ENCODE measurements at places on chromosomes 4 and X. TPM values are rescaled to one million over a fixed set of nuclear protein-coding genes. Genes with fewer than 3 reads are reported as not detected.
A peak's percentile ranks its signal among the peaks of the same experiment; 100 is the strongest.

GRCh38 chr4:8593264-8594096 is 915 bp downstream of the CPZ start:
- no peak overlapping the region for H3K4me3 ChIP-seq
- peaks cover 36% of the 10 kb centered on the region for H3K27me3 ChIP-seq
- H3K4me1 ChIP-seq, result no peaks in the 10 kb centered on the region
- DNase-seq, result no peak
- no peaks in the 10 kb centered on the region for H3K36me3 ChIP-seq

DNA sequence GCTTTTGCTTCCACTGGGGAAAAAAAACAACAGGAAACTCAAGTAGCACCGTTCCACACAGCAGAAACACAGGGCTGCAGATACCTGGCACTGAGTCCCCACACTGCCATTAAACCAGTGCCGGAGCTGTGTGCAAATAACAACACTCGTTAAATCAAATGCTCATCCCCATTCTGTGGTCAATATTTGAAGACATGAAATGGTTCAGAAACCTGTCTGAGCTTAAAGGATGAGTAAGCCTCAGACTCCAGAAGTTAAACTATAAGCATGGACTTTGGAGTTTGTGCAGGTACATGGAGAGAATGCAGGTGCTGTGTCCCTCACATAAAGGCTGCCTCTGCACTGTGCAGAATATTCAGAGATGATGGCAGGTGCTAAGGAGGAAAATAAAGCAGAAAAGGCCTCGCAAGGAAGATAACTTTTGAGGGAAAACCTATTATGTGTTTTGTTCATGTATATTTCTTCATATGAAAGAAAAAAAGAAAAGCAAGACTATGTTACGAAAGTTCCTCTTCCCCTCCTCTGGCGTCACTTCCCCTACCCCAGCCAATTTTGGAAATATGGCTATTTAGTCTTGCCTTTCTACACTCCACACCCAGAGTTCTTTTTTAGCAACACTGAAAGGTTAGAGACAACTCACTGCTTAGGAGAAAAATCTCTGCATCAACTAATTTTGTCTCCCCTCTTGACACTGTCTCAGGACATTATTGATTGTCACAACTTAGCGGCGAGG is 4.6 kb downstream of the MPP1 start:
- DNase-seq, result peak; percentile 80
- no peaks in the 10 kb centered on the region for H3K4me1 ChIP-seq
- H3K36me3 ChIP-seq, result no peaks in the 10 kb centered on the region
- H3K27me3 ChIP-seq, result no peaks in the 10 kb centered on the region
- no peak overlapping the region for H3K4me3 ChIP-seq

- no peaks in the 10 kb centered on the region for H3K27me3 ChIP-seq
- H3K4me1 ChIP-seq, result no peaks in the 10 kb centered on the region
- no peak for DNase-seq
- no peak overlapping the region for H3K4me3 ChIP-seq
Measured at GRCh38 chrX:41308884-41309647, 24.9 kb upstream of the DDX3X start.

GRCh38 chr4:137635108-137635507 is 102.8 kb upstream of the PCDH18 start:
- H3K4me1 ChIP-seq, result no peaks in the 10 kb centered on the region
- no peaks in the 10 kb centered on the region for H3K27me3 ChIP-seq
- no peak overlapping the region for H3K4me3 ChIP-seq
- no peak overlapping the region for H3K27ac ChIP-seq
- no peaks in the 10 kb centered on the region for H3K36me3 ChIP-seq

- H3K27me3 ChIP-seq, result no peaks in the 10 kb centered on the region
- H3K36me3 ChIP-seq, result no peaks in the 10 kb centered on the region
- no peak overlapping the region for H3K27ac ChIP-seq
- H3K4me3 ChIP-seq, result no peak overlapping the region
- H3K4me1 ChIP-seq, result peaks cover 21% of the 10 kb centered on the region
- DNase-seq, result no peak
Measured at GRCh38 chr4:76207549-76207948, 6.1 kb downstream of the SCARB2 start.

DNA sequence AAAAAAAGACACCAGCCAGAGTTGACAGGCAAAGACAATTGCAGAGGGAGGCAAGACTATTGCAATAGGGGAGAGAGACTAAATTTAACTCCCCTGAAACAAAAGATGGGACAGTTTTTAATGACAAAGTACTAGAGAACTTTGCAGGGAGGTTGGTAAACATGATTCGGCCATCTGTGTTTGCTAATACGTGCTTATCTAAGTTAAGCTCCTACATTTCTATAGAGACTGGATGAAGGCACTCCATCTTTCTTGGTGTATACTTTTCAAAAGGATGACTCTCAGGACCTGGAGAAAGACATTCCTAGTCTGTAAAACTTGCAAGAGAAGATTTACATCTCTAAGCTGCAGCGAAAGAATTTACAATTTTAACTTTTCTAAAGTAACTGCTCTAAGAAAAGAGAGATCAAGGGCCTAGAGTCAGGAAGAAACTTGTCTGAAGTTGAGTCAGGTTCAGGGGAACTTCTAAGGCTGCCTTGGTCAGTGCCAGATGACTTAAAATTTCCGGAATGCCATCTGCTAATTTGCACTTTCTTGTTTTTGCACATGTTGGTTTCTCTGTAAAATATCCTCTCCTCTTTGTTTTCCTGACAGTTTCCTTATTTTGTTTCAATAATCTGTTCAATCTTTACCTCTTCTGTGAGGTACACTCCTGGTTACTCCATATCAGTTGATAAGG is 10.6 kb downstream of the ADAM29 start:
- no peak overlapping the region for H3K27ac ChIP-seq
- no peaks in the 10 kb centered on the region for H3K27me3 ChIP-seq
- DNase-seq, result no peak
- H3K4me1 ChIP-seq, result no peaks in the 10 kb centered on the region
- no peak overlapping the region for H3K4me3 ChIP-seq

DNA sequence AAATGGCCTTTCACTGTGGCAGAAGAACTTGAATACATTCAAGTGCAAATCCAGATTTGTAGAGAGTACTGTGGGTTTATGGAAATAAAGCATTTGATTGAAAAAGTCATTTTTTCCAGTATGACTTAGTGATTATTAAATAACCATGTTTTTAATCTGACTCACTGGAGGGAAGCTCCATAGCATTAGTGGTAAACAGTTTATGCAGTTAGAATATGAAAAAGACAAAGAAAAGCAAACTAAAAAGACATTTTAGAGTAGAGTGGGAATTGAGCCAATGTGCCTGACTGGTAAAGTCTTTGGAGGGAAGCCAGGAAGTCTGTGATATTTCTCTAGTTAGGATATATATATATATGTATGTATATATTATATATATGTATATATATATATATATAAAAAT is 53.4 kb downstream of the FAT4 start:
- no peaks in the 10 kb centered on the region for H3K4me1 ChIP-seq
- H3K27me3 ChIP-seq, result no peaks in the 10 kb centered on the region
- H3K4me3 ChIP-seq, result no peak overlapping the region
- no peaks in the 10 kb centered on the region for H3K36me3 ChIP-seq

- no peak overlapping the region for H3K27ac ChIP-seq
- DNase-seq, result no peak
- no peaks in the 10 kb centered on the region for H3K36me3 ChIP-seq
- no peak overlapping the region for H3K4me3 ChIP-seq
- H3K4me1 ChIP-seq, result no peaks in the 10 kb centered on the region
Measured at GRCh38 chr4:137668885-137669545, 136.7 kb upstream of the PCDH18 start.

- H3K27me3 ChIP-seq, result no peaks in the 10 kb centered on the region
- no peaks in the 10 kb centered on the region for H3K4me1 ChIP-seq
- H3K36me3 ChIP-seq, result no peaks in the 10 kb centered on the region
- no peak overlapping the region for H3K27ac ChIP-seq
- no peak overlapping the region for H3K4me3 ChIP-seq
- DNase-seq, result no peak
Measured at GRCh38 chrX:40195368-40195767, 97.6 kb upstream of the BCOR start.

DNA sequence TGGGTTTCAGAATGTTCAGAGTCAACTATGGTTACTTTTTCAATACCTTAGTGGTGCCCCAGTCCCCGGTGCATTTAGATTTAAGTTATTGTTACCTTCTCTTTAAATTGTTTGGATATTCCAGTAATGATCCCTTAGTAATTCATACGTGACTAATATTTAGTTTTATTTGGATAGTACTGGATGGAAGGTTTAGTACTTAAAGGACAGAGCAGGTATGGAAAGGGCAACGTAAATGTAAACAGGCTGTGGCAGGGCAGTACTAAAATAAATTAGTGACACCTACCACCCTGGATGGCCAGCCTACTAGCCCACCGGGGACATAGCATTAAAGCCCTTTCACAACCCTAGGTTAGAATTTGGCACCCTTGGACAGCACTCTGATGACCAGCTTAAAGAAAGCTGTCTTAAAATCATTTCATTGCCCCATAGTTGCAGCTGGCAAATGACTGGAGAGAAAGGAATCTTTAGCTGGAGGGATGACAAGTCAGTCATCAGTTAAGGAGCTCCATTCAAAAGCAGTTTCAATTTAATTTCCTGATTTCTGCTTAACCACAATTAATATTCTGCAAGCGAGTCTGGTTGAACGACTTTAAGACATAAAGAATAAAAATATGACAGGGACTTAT is 16.4 kb downstream of the PLP1 start:
- no peaks in the 10 kb centered on the region for H3K27me3 ChIP-seq
- H3K4me3 ChIP-seq, result no peak overlapping the region
- no peak overlapping the region for H3K27ac ChIP-seq
- H3K36me3 ChIP-seq, result no peaks in the 10 kb centered on the region

DNA sequence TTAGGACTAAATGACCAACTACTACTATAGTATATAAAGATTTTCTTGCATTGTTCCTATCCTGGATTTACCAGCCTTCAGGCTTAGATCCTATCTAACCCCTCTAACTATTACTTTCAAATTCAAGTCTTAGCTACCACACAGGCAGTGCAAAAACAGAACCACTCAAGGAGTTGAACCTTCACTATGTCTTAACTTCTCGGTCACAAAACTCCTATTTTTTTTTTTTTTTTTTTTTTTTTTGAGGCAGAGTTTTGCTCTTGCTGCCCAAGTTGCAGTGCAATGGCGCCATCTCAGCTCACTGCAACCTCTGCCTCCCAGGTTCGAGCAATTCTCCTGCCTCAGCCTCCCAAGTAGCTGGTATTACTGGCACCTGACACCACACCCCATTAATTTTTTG is 6.3 kb upstream of the FAM200B start:
- H3K36me3 ChIP-seq, result no peaks in the 10 kb centered on the region
- H3K27me3 ChIP-seq, result no peaks in the 10 kb centered on the region
- no peak for DNase-seq
- H3K4me3 ChIP-seq, result no peak overlapping the region

GRCh38 chrX:74540635-74541249 is 73.7 kb downstream of the RLIM start:
- H3K27ac ChIP-seq, result no peak overlapping the region
- H3K4me1 ChIP-seq, result no peaks in the 10 kb centered on the region
- no peaks in the 10 kb centered on the region for H3K36me3 ChIP-seq
- no peak for DNase-seq

DNA sequence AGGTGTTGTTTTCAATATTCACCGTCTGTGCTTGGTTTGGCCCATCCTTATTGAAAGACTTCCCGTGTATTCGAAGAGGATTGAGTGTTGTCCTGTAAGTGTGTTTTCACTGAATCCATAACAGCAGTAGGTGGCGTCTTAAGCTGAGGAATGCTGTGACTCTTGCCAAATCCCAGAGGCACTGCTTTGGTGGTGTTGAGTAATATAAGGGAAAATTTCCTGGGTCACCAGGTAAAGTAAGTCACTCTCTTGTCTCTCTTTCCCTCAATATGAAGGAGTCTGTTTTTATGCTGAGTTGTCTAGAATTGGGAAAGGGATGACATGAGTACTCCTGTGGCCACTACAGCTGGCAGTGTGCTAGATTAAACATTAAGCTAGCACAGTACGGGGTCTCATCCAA is 146.7 kb upstream of the ZXDB start:
- no peaks in the 10 kb centered on the region for H3K27me3 ChIP-seq
- no peaks in the 10 kb centered on the region for H3K4me1 ChIP-seq
- H3K27ac ChIP-seq, result no peak overlapping the region
- DNase-seq, result no peak
- H3K36me3 ChIP-seq, result no peaks in the 10 kb centered on the region

DNA sequence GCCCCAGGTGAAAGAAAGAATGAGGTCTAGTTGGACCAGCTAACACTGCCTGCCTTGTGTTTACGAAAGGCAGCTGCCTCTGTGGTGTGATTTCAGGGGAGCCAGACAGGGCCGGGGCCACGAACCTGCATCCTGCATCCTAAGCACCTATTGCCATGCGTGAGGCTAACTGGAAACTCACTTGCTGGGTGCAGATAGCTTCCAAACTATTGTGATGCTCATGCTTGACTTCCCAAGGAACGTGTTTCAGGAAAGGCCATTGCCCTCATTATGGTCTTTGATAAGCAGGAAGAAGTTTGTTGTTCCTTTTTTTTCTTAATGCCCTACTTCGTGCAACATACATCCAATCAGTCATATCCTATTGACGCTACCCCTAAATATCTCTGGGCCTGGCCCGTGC is 2.3 kb upstream of the IRF2 start:
- peaks cover 30% of the 10 kb centered on the region for H3K4me1 ChIP-seq
- H3K4me3 ChIP-seq, result no peak overlapping the region
- H3K27ac ChIP-seq, result no peak overlapping the region
- H3K27me3 ChIP-seq, result no peaks in the 10 kb centered on the region

- no peak overlapping the region for H3K4me3 ChIP-seq
- no peaks in the 10 kb centered on the region for H3K36me3 ChIP-seq
- H3K27ac ChIP-seq, result no peak overlapping the region
- peak; percentile 4 for DNase-seq
- no peaks in the 10 kb centered on the region for H3K27me3 ChIP-seq
Measured at GRCh38 chrX:44651358-44651757, 108.7 kb upstream of the FUNDC1 start.

DNA sequence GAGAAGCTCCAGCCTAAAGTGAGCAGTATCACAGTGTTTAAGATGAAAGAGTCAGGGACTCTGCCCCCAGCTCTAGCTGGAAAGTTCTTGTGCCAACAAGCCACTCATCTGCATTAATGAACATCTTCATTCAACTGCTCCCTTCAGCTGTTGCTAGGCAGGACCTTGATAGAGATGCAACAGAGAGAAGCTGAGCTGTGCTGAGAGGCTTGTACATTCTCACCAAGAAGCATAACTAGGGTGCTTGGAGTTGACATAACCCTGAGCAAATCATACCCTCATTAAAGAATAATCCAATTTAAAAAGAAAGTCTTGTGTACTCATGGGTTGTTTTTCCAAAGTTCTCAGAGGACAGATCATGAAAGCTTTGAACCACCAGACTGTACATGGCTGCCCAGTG is 63.2 kb downstream of the ATXN3L start:
- no peaks in the 10 kb centered on the region for H3K27me3 ChIP-seq
- H3K4me3 ChIP-seq, result no peak overlapping the region
- no peaks in the 10 kb centered on the region for H3K4me1 ChIP-seq

- DNase-seq, result no peak
- no peak overlapping the region for H3K27ac ChIP-seq
- H3K4me1 ChIP-seq, result no peaks in the 10 kb centered on the region
- no peaks in the 10 kb centered on the region for H3K36me3 ChIP-seq
- H3K27me3 ChIP-seq, result no peaks in the 10 kb centered on the region
Measured at GRCh38 chr4:101651778-101652177, 138.8 kb upstream of the BANK1 start.

Gene ZMAT1
- polyA plus RNA-seq, result 0.89 TPM

Gene CLDN34
- polyA plus RNA-seq, result 0.10 TPM

Gene HNRNPH2
- 124 TPM for polyA plus RNA-seq

Gene BLTP1
- 26.8 TPM for polyA plus RNA-seq

Gene HCCS
- 28.4 TPM for polyA plus RNA-seq

Gene LRP2BP
- polyA plus RNA-seq, result 0.21 TPM

Measured in small intestine (tissue), 16 donors.